ENCODE measurements at places on chromosomes 7 and 10. TPM values are rescaled to one million over a fixed set of nuclear protein-coding genes. Genes with fewer than 3 reads are reported as not detected.

The ANKRD30A gene
- total RNA-seq = not detected

The CALML3 gene
- total RNA-seq = not detected

The TCAF2 gene
- 0.17 TPM for total RNA-seq

The CREB5 gene
- 27.9 TPM for total RNA-seq

The GIMAP5 gene
- total RNA-seq = not detected

The PRSS37 gene
- total RNA-seq = not detected

Data from kidney epithelial cell (primary cell).